ENCODE measurements at places on chromosomes 2 and 18.

GRCh38 chr2:180405520-180405919, 398.4 kb upstream of the CWC22 start:
- no peak for DNase-seq

DNA sequence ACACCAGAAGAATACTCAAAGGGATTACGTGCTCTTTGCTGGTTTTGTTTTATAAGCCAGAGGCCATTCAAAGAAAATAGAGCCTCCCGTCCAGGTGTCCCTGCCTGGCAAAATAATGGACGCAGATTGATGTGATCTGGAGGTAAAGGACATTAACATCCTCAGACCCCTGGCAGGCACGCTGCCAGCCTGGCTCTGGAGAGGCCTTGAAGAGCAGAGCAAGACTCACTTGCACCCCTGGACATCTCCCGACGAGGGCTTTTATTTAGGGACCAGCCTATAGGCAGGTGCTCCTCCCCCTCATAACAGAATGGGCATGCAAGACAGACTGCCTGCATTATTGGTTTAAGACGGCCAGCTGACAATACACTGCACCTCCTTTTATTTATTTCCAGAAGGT, 291.3 kb downstream of the BCL11A start:
- DNase-seq: no peak

GRCh38 chr2:212360068-212360460, 178.5 kb downstream of the ERBB4 start:
- no peak for DNase-seq

GRCh38 chr18:9571546-9571945, 42.8 kb downstream of the PPP4R1 start:
- no peak for DNase-seq

- DNase-seq: no peak
Observed at GRCh38 chr2:126627643-126628042, 28.3 kb upstream of the GYPC start.

- no peak for DNase-seq
Observed at GRCh38 chr2:205051417-205051816, 506.1 kb downstream of the PARD3B start.

GRCh38 chr2:109257653-109258052, 128.6 kb downstream of the SH3RF3 start:
- no peak for DNase-seq

GRCh38 chr2:144854596-144854995, 334.7 kb upstream of the ZEB2 start:
- no peak for DNase-seq

DNA sequence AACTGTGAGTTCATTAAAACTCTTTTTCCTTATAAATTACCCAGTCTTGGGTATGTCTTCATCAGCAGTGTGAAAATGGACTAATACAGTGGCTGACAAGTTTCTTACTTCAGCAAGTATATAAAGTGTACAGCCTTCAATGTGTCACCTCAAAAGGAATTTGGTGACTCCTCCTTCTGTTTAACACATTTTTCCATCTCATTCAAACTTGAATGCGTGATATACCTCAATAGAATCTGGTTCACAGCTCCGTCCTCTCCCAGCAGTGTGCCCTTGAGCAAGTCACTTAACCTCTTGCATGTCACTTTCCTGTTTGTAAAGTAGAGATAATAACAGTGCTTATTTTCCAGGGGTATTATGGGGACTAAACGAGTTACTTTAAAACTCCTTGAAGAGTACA, 159.6 kb downstream of the CCBE1 start:
- DNase-seq: no peak

- DNase-seq: no peak
Observed at GRCh38 chr2:57893786-57894185, 152.8 kb upstream of the VRK2 start.

DNA sequence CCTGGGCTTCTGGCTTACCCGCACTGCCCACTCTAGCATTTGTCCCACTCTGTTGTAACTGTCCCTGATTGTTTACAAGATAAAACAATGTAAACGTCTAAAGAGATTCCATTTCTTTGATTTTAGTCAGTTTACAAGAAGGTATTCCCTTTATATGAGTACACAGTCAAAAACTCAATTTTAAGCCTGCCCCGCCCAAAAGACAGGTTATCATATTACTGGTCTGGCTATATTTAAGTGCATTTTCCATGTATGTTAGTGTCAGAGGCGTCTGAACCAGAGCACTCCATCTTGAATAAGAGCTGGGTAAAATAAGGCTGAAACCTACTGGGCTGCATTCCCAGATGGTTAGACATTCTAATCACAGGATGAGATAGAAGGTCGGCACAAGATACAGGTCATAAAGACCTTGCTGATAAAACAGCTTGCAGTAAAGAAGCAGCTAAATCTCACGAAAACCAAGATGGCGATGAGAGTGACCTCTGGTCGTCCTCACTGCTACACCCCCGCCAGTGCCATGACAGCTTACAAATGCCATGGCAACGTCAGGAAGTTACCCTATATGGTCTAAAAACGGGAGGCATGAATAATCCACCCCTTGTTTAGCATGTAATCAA, 15.0 kb downstream of the GPR45 start:
- DNase-seq: no peak

DNA sequence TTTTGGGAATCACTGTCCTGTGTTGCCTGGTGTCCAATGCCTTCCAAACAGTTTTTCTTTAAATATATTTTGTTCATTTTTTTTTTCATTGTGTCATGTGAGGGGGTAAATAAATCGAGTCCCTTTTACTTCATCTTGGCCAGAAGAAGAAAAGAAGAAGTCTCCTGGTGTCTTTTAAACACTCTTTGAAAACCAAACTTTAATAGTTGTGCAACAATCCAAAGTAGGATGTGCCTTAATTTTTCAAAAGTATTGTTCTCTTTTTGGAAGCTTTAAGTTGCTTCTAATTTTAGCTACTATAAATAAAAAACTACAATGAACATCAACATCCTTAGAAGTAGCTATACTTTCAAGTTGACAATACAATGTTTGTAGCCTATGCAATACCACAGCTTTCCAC, 154.9 kb downstream of the ATAD2B start:
- no peak for DNase-seq

- no peak for DNase-seq
Observed at GRCh38 chr2:36301843-36302242, 53.7 kb upstream of the CRIM1 start.

- no peak for DNase-seq
Observed at GRCh38 chr18:2686349-2686968, 30.9 kb downstream of the SMCHD1 start.

DNA sequence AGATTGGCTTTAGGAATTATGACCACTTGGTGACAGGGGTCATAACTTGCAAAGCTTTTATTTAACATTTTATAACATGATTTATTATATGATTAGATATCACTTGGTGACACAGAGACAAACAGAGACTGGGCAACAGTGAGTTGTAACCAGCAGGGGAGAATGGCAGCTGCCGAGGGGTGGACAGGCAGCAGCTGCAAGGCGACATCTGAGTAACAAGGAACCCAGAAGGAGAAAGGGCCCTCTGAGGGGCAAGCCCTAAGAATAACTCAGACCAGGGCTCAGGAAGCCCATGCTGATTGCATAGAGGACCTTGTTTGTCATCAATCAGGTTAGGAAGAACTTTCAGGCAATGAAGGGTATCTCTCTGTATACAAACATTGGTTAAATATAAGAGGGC, 339.9 kb upstream of the SOX11 start:
- no peak for DNase-seq

Measured in H54 (cell line).